ENCODE measurements at places on chromosomes 5 and 9. TPM values are rescaled to one million over a fixed set of nuclear protein-coding genes. Genes with fewer than 3 reads are reported as not detected.

GRCh38 chr9:71719562-71719961 is 48.8 kb downstream of the CEMIP2 start:
- no peak for DNase-seq

DNA sequence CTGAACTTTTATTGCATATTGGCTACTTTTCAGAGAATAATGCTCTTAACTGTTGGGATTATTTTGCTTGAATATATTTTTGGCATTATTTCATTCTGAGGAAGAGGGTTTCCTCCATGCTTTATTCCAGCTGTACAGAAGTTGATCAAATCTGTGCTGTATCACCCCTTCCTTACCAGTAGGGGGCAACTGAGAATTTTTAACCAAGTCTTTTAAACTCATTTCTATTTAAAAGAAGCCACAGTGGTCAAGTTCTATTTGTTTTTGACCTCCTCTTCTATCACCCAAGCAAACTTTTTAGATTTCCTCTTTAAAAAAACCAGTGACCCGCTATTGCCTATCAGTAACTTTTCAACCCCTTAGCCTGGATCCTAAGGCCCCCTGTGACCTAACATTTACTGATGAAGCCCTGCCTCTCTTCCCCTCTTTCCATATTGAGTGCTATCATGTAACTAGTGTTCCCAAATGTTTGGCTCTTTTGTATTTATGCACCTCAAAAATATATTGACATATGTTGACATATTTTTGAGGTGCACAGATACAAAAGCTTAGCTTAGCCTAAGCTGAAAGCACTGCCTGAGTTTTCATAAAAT is 80.6 kb downstream of the FBXO4 start:
- DNase-seq = peak; percentile 21

DNA sequence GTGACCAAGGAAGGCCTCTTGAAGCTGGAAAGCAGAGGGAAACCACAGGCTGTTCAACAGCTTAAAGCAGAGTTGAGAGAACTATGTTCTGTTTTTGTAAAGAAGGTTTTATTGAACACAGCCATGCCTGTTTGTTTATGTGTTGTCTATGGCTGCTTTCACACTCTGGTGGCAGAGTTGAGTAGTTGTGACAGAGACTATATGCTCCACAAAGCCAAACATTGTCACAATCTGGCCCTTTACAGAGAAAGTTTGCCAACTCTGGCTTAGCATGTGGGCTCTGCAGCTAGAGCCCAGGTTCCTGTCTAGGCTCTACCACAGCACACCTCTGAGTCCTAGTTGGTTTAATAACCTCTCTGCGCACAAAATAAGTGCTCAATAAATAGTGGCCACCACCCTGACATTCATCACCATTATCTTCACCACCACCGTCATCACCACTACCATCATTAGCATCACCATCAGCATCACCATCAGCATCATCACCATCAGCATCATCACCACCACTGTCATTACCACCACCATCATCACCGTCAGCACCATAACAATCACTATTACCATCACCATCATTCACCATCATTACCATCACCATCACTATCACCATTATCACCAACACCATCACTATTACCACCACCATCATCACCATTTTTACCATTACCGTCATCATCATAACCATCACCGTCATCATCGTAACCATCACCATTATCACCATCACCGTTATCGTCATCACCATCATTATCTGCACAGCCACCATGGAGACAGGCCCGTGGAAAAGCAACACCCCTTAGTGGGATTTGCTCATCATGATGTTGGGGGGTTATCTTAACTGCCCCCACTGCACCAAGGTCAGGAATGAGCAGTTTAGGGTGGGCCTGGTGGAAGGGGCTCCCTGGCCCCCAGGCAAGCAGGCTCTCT is 18.3 kb downstream of the AKNA start:
- DNase-seq = no peak

The TMEM232 gene
- 0.14 TPM for total RNA-seq

- no peak for DNase-seq
These were observed 13.7 kb upstream of the KIF4B start for GRCh38 chr5:154999865-155000264.

GRCh38 chr9:127495884-127496555 is 44.7 kb downstream of the LRSAM1 start:
- DNase-seq = no peak

DNA sequence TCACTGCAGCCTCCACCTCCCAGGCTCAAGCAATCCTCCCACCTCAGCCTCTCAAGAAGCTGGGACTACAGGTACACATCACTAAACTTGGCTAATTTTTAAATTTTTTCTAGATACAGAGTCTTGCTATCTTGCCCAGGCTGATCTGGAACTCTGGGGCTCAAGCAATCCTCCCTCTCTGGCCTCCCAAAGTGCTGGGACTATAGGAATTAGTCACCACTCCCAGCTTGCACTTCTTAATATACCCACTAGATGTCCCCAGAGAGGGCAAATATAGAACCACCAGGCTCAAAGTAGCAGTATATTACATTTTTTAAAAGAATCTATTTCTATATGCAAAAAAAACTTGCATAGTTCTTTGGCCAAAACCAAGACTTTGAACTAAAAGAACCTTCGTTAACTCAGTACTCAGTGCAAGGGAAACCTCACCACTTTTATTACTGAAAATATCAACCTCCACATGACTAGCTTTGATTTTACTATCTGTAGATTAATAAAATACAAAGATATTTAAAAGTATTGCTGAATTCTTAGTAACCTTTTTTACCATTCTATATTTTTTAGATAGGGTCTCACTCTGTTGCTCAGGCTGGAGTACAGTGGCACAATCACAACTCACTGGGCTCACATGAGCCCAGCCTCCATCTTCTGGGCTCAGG is 25.8 kb upstream of the HSD17B3 start:
- peak; percentile 81 for DNase-seq

The SPATA31A3 gene
- total RNA-seq = not detected

- DNase-seq = no peak
These were observed 192.8 kb downstream of the ARRDC3 start for GRCh38 chr5:91190314-91190690.

- no peak for DNase-seq
These were observed 298.2 kb upstream of the RFX3 start for GRCh38 chr9:3823842-3824475.

GRCh38 chr9:89579741-89580385 is 24.9 kb upstream of the GADD45G start:
- DNase-seq = no peak

Measured in A172 (cell line).